ENCODE measurements at places on chromosomes 7 and 10.

GRCh38 chr7:115096262-115096661 lies 174.4 kb downstream of the MDFIC start:
- DNase-seq, result no peak

- DNase-seq, result no peak
These were observed 5.7 kb downstream of the PSMG3 start for GRCh38 chr7:1563981-1564602.

- DNase-seq, result no peak
These were observed 77.4 kb downstream of the SEMA3C start for GRCh38 chr7:80841423-80841955.

DNA sequence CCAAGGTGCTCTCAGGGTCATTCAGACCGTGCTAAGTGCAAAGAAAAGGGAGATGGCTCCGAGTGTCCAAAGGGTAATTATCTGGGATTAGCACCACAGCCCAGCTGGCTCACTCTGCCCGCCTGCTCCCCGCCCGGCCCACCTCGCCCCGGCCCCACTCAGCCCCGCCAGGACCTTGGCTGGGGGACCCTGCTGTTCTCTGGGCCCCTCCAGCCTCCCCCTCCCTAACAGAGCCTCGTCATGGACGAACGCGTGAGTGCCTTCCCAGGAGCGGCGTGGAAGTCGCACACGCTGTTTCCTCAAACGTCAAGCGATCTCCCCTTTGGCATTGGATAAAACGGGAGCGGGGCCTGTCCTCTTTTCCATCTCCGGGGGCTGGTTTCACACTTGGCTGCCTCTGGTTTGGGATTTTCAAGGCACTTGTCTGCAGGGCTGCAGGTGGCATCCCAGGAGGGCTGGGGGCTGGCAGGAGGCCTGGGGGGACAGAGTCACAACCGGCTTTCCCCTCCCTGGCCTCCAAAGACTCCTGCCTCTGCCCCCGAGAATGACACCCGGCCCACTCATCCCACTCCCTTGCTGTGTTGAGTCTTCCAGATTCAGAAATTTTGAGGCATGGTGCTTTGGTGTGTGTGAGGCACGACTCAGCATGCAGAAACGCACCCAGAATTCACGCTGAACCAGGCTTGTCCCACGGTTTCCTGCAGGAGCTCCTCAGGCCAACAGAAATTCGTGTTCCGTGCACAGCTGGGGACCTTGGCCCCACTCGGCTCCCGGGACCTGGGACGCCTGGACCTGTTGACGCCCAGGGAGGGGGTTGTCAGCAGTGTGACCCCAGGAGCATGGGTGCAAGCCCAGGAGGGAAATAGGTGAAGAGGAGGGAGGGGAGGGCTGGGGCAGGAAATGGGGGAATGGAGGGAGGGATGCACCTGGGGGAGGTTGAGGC lies 110.0 kb downstream of the PDGFA start:
- DNase-seq, result no peak

GRCh38 chr10:95329296-95329695 lies 38.5 kb upstream of the PDLIM1 start:
- DNase-seq, result no peak

- DNase-seq, result no peak
These were observed 20.8 kb upstream of the CCAR1 start for GRCh38 chr10:68700197-68700596.

DNA sequence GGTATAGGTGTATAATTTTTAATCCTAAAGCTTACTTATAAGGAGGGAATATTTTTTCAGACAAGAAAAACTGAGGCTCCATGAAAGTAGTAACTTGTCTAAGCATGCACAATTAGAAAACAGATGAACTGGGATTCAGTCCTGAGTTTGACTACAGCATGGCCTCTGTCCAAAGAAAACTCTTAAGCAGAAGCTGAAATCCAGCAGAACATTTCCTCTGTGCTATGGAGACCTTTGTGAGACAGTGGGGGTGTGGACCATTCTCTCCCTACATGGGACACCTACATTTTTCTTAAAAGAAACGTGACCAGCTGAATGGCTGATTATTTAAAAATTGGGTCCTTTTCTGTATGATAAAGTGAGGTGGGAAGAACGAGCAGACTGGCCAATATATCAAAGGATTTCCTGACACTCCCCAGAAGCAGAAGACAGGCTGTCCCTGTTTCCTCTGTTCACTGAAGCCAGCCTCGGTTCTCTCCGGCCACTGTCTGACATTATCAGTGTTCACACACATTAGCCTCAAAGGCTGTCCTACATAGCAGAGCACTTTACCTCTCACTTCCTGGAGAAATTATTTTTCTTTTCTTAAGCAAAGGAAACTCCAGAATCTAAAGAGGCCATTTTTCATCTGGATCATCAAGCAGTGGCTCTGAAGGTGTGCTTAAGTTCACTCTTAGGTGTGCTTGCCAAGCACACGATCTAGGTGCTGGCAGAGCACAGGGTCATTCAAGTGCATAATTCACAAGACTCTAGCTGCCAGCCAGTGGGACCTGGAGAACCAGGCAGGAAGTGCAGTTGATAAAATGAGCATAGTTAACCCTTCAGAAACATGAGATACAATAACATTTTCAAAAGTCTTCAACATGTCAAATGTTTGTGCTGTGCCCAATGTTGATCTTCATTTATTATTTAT lies 40.4 kb upstream of the KIAA1217 start:
- DNase-seq, result no peak

DNA sequence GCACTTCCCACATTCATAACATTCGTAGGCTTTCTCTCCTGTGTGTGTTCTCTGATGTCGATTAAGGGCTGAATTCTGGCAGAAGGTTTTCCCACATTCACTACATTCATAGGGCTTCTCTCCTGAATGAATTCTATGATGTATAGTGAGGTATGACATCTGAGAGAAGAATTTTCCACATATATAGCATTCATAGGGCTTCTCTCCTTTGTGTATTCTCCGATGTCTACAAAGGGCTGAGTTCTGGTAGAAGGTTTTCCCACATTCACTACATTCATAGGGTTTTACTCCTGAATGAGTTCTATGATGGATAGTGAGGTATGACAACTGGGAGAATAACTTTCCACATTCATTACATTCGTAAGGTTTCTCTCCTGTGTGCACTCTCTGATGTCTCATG lies 15.6 kb downstream of the ZNF12 start:
- no peak for DNase-seq

GRCh38 chr10:88505265-88505664 lies 77.9 kb downstream of the RNLS start:
- no peak for DNase-seq

- no peak for DNase-seq
These were observed 167.3 kb upstream of the CDCA7L start for GRCh38 chr7:22113041-22113440.

DNA sequence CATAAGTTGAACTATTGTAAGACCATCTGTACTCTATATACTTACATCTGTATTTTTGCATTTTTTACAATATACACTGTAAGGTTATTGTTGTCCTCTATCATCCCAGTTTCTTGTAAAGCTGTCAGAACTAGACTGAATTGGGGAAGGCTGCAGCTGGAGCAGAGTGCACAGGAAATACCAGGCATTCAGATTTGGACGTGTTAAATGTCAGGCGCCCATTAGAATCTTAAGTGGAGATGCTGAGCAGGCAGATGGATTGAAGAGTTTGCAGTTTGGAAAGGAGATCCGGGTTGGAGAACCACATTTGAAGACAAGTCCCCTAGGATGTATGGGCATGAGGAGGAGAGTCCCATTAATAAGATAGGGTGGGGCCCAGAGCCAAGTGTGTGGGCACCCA lies 40.4 kb downstream of the MTURN start:
- no peak for DNase-seq

- DNase-seq, result no peak
These were observed 57.9 kb downstream of the ZNF438 start for GRCh38 chr10:30973737-30974136.

GRCh38 chr7:50962962-50963374 lies 180.3 kb upstream of the GRB10 start:
- no peak for DNase-seq

DNA sequence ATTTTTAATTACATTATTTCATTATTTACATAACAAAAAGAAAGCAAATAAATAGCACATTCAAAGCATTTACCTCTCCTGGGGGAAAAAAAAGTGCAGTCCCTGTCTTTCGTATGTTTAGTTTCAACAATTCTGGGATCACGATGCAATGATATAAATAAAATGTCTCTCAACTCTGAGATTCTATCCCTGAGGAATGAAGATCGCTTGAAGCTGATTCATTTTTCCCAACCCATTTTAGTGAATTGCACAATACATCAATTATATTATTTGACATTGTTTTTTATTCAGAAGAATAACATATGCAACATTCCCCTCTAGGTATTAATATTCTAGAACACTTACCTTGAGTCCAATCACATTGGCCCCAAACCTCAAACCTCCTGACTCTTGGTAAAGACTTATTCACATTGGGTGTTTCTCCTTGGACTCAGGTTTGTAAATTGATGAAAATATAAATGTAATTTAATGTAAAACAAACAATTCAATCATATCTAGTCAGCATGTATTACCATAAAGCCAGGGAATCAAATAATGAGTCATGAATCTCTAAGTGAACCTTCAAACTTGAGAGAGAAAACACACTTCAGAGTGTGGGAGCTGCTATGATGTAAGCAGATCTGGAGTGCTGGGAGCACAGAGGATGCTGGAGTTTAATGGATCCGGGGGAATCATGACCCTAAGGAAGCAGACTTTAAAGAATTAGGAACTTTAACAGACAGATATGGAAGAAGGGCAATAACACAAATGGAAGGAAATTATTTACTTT lies 5.3 kb upstream of the SCIN start:
- DNase-seq, result no peak

DNA sequence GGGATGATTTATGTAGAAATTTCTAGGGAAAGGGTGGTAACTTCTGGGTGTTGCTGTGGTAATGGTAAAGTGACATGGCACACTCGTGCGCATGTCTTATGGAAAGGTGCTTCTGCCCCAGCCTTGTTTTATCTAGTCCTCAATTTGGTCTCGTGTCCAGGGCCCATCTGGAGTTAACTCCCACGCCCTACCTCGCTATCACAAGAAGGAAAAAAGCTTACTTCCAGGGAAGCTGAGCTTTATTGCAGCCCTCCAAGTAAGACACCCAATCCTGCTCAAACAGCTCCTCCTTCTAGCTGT lies 611.8 kb downstream of the TNS3 start:
- DNase-seq, result no peak

DNA sequence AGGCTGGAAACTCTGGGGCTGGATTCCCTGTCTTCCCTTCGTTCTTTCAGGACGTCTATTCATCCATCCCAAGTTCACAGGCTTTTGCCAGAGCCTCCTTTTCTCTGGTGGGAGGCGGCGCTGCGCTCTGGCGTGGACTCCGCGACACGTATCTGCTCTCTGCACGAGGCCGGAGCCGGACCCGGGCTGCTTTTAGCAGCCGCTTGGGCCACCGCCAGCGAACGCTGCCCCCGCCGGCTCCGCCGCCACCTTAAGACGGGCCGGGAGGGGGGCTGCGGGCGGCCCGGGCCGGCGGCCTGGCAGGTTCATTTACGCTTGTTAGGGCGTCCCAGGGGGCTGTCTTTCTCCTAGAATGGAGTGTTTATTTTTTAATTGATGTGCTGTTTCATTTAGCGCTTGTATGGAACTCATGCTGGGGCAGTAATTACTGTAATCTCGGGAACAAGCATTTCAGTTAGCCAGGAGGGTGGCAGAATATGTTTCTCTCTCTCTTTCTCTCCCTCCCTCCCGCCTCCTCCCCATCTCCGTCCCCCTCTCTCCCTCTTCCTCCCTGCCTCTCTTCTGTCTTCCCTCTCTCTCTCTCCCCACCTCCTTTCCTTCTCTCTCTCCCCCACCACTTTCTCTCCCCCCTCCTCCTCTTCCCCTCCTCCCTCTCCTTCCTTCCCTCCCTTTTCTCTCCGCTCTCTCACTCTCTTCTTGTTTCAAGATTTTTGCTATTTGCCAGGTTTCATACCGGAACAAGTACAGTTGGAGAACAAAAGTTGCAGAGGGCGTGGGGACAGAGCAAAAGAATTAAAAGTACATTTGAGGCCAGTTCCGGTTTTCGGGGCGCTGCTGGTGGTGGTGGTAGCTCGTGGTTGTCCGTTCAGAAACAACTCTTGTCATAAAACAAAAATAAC lies 1.3 kb upstream of the FZD8 start:
- no peak for DNase-seq

DNA sequence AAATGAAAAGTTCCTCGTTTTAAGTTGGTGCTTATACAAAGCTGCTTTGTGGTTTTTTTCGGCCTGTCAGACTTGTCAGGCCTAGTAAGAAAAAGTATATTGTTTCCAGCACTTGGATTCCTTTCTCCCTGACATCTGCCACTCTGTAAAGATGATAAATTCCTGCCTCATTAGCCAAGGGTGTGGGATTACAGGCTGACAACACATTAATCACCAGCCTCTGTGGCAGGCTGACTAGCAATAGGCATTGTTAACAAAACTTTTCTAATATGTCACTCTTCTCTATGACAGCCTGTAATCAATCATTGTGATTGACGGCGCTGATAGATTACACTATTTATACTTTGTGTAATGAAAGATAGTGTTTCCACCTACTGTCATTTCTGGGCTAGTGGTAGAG lies 682.5 kb downstream of the LRMDA start:
- DNase-seq, result no peak

- no peak for DNase-seq
These were observed 200.4 kb downstream of the FAM107B start for GRCh38 chr10:14574291-14574690.

- DNase-seq, result no peak
These were observed 496.8 kb downstream of the TFEC start for GRCh38 chr7:115533785-115534184.

DNA sequence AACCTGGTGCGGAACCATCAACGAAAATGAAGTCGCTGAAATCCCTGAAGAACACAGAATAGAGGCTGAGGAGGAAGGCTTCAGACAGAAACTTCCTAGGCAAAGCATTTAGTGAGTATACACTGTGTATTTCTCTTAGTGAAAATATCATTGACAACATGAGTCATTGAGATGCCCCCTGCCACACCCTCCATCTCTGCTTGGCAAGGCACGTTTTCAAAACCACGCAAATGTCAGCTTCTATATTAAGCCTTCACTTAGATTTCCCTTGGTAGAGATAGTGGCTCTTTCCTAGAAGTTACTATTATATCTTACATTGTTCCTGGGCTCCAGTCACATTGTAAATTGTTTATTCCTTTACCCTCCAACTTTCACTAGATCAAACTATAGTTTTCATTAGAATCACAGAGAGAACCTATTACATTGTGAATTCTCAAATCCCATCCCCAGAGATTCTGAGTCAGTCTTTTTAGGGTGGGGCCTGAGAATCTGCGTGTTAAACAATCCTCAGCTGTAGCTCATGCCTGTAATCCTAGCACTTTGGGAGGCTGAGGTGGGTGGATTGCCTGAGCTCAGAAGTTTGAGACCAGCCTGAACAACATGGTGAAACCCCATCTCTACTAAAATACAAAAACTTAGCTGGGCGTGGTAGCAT lies 4.6 kb upstream of the SKAP2 start:
- DNase-seq, result no peak

All from activated CD4-positive, alpha-beta T cell treated with anti-CD3 and anti-CD28 coated beads, Interleukin-2, Interleukin-4, amounts not matched to agents 100 ng/mL and 50 ng/mL, durations not matched to agents 16 hours and 8 hours (primary cell).